ENCODE measurements at places on chromosomes 2 and 18. TPM values are rescaled to one million over a fixed set of nuclear protein-coding genes. Genes with fewer than 3 reads are reported as not detected.

EGR4 gene
- not detected for polyA plus RNA-seq

TRPM8 gene
- polyA plus RNA-seq = not detected

C2orf66 gene
- polyA plus RNA-seq = not detected

CRIM1 gene
- polyA plus RNA-seq = 0.15 TPM

ALK gene
- not detected for polyA plus RNA-seq

UGT1A8 gene
- polyA plus RNA-seq = not detected

ATOH8 gene
- polyA plus RNA-seq = not detected

ESPNL gene
- polyA plus RNA-seq = not detected

GPAT2 gene
- 4.6 TPM for polyA plus RNA-seq

NIF3L1 gene
- 23.8 TPM for polyA plus RNA-seq

COL3A1 gene
- not detected for polyA plus RNA-seq

TTC27 gene
- polyA plus RNA-seq = 23.6 TPM

DRC1 gene
- polyA plus RNA-seq = not detected

CDCA7 gene
- 15.1 TPM for polyA plus RNA-seq

UGT1A3 gene
- polyA plus RNA-seq = not detected

GLI2 gene
- polyA plus RNA-seq = not detected

POTEI gene
- polyA plus RNA-seq = not detected

COL4A4 gene
- not detected for polyA plus RNA-seq

PPIL3 gene
- 15.3 TPM for polyA plus RNA-seq

TRIM54 gene
- not detected for polyA plus RNA-seq

CCBE1 gene
- polyA plus RNA-seq = not detected

FOXI3 gene
- polyA plus RNA-seq = not detected

SLC23A3 gene
- not detected for polyA plus RNA-seq

VAMP8 gene
- 393 TPM for polyA plus RNA-seq

SCN9A gene
- polyA plus RNA-seq = not detected

ZBTB7C gene
- polyA plus RNA-seq = not detected
